ENCODE measurements at places on chromosomes 7 and 10.

DNA sequence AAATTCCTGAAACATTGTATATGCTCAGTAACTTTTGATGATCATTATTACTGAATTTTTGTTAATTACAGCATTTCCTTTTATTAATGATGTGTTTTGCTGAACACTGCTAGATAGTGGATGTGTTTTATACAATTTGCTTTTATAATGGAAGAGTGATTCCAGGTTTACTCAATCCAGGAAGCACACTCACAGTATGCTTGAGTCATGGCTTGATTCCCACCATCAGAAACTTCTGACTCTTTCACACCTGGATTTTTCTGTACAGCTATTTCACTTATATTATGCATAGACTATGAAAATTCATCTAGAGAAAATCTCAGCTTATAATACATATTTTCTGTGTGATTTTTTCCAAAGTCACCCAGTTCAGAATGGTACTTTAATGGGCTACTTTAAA is 1040.9 kb downstream of the GRM8 start:
- DNase-seq = no peak

DNA sequence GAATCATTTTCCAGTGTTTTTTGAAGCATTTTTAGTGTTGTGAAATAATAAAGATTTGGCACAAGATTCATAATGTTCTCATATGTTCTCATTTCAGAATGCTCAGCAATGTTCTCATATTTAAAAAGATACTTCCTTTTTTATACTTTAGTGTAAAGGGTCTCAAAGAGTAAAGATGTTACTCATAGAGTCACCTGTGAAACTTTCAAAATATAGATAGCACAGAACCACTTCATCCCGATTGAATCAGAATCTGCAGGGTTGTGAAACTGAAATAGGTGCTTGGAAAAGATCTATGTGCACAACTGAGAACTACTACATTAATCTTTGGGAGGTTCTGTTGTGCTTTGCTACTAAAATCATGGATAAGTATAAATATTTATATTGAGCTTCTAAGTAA is 144.7 kb downstream of the MDFIC start:
- no peak for DNase-seq

- no peak for DNase-seq
These were observed 106.3 kb upstream of the SVIL start for GRCh38 chr10:29740981-29741545.

GRCh38 chr7:816751-817671 is 15.3 kb upstream of the SUN1 start:
- peak; percentile 47 for DNase-seq

DNA sequence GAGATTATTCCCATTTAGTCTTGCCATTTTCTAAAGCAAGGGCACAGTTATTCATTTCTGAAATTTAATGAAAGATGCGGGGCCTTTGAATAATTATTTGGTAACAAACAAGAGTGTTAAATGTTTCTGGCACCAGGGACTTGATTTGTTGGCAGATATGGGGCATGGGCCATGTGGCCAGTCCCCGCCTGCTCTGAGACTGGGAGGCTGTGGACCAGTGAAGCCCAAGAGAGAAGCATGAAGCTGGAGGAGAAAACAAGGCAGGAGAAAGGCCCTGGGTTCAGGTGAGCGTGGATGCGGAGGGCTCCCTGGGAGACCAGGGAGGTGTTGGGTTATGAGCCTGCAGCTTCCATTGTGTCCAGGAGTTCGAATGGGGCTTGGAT is 378.5 kb downstream of the TCERG1L start:
- DNase-seq = no peak

DNA sequence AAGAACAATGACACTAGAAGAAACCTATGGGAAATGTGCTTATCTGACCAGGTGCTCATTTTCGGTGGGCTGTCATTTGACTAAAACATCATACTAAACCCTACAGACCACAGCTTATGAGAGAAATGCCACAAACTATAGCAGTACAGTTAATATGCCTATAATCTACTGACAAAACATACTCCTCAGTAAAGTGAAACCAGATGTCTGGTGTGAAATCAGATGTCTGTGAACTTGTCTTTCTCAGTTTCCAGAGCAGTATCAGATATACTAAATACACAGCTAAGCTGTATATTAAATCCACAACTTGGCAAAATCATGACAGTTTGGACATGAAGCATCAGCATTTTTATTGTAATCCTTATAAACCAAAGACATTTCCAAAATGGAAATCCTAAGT is 3.3 kb downstream of the IMMP2L start:
- DNase-seq = no peak

DNA sequence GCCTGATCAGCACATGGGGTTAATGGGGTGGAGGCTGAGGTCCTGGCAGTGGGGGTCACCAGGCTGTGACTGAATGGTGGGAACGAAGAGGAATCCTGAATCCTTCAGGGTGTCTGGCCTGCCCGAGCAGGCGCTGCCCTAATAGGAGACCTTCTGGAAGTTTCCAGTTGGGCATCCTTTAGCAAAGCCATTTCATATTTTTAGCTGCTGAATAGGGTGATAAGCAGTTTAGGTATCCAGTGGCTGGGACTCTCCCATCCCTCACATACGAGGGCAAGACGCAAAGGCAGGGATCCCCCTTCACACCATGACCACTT is 159.3 kb downstream of the SH3PXD2A start:
- DNase-seq = no peak

- no peak for DNase-seq
These were observed 95.0 kb downstream of the BMS1 start for GRCh38 chr10:42877496-42878030.

- DNase-seq = peak; percentile 2
These were observed 60.1 kb upstream of the SORCS3 start for GRCh38 chr10:104580774-104581675.

GRCh38 chr10:115884331-115884730 is 388.7 kb downstream of the GFRA1 start:
- DNase-seq = no peak

DNA sequence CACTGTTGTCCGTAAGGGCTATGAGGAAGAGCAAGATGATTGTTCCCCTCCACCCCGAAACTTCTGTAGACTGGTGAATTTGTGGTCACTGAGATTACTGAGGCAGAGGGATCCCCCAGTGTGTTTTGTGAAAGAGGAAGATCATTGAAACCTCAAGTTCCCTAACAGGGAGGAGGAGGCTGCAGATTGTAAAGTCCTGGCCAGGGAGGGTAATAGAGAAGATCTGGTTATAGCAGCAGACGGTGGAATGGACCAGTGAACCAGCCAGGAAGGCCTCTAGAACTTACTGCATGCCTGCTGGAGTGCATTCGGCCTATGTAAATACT is 31.1 kb downstream of the LMTK2 start:
- no peak for DNase-seq

GRCh38 chr7:154372011-154372601 is 319.9 kb downstream of the DPP6 start:
- DNase-seq = no peak

DNA sequence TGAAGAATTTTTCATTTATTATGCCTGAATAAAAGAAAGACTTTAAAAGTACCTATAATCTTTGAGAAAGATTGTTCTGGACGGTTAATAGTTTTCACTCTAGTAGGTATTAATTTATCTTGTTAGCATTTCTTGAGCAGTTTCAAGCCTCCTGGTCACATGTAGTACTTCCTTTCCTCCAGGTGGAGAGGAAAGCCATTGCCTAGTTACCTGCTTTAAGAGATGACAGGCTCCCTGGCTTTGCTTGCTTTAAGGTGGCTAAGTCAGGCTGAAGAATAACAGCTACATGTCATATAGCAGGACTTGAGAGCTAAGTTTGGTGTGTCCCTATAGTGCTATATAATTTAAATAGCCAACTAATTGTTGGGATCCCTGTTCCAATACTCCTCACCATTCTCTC is 160.2 kb downstream of the CDK14 start:
- no peak for DNase-seq

DNA sequence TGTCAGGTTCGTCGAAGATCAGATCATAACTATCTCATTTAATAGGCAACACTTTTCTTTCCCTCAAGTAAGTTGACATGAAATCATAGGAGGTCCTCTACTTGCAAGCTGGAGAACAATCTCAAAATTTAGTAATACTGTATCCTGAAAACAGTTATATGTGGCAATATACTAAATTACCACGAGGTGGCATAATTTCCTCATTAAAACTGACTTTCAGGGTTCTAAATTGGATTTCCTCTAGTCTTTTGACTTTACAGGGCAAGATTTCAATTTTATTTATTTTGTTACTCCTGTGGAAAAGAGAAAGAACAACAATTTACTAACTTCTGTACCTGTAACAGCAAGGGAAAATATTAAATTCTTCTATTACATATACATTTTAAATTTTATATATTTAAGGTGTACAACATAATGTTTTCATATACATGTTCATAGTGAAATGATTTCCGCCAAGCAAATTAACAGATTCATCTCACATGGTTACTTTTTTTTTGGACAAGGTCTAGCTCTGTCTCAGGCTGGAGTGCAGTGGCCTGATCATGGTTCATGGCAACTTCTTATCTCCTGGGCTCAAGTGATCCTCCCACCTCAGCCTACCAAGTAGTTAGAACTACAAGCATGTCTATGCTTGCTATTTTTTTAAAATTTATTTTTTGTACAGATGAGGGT is 53.4 kb upstream of the CYP2C18 start:
- no peak for DNase-seq

DNA sequence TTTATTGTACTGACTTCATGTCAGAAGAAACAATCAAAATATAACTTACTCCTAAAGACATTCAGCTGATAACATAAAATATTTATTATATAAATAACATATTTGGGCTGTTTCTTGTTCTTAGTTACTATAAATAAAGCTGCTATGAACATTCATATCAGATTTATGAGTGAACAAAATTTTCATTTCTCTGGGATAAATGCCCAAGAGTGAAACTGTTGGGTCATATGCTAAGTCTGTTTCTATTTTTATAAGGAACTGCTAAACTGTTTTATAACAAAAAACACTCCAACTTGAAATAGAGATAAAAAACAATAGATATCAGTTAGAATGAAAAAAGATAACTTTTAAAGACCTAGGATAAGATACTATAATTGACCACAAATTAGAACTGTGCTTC is 26.5 kb upstream of the CC2D2B start:
- no peak for DNase-seq

GRCh38 chr10:108454793-108455192 is 1290.3 kb upstream of the SORCS1 start:
- DNase-seq = no peak

GRCh38 chr7:47573758-47574481 is 8.0 kb downstream of the TNS3 start:
- no peak for DNase-seq

GRCh38 chr10:32273336-32273735 is 73.6 kb downstream of the EPC1 start:
- no peak for DNase-seq

DNA sequence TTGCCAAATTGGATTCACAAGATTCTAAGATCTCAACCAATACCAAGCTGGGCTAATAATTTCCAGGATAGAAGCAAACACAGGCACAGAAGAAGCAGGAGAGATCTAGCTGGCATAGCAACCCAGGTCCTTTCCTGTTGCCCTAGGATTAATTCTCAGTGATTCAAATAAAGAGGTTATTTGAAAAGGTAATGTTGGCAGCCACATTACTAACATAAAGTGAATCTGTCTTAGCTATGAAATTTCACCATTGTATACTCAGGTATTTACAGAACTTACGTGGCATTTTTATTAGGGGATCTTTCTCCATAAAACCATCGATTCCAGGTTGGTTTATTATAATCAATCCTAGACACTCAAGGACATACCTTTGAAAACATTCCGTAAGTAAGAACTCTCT is 379.3 kb upstream of the POM121L12 start:
- DNase-seq = no peak

- DNase-seq = peak; percentile 57
These were observed at the start of gene BTAF1 for GRCh38 chr10:91923371-91924211. BTAF1 (plus strand) TSS chr10:91923770; CDS start chr10:91924077, 307 bp downstream.

- no peak for DNase-seq
These were observed 25.4 kb upstream of the MRC1 start for GRCh38 chr10:17783751-17784150.

DNA sequence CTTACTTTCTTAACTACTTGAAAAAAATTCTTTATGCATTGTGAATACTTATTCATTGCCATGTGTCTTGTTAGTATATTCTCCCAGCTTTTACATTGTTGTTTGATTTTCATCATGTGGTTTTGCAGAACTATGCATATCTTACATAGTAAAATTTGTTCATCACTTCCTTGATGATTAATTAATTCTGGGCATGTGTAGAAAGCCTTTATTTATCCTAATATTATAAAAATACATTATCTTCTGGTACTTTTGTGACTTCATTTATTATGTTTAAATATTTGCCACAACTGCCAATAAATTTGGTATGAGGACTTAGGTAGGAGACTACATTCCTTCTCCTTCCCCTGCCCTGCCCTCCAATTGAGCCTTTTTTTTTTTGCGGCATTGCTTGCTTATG is 166.0 kb upstream of the ZNF32 start:
- no peak for DNase-seq
